ENCODE measurements at places on chromosomes 16 and 17. TPM values are rescaled to one million over a fixed set of nuclear protein-coding genes. Genes with fewer than 3 reads are reported as not detected.

DNA sequence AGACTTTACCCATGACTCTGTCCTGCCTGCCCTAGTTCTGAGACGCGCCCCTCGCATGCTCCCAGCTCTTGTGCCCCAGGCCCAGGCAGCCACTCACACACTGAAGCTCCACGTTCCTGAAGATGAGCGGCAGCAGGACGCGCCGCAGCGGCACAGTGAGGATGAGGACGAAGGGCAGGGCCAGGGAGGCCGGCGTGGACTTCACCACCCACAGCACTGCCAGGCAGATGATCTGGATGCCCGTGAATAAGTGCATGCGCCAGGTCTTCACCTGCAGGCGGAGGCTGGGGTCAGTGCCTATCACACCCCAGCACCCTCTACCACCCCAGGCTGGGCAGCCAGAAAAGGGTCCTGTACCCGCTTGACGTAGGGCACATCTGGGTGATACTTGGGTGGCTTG, 16.9 kb downstream of the SLC4A1 start:
- no peaks in the 10 kb centered on the region for H3K36me3 ChIP-seq
- no peak overlapping the region for H3K27ac ChIP-seq
- no peaks in the 10 kb centered on the region for H3K4me1 ChIP-seq
- DNase-seq: no peak
- H3K27me3 ChIP-seq: no peaks in the 10 kb centered on the region

GRCh38 chr17:67785122-67785477, 40.2 kb upstream of the BPTF start:
- H3K4me3 ChIP-seq: no peak overlapping the region
- H3K36me3 ChIP-seq: no peaks in the 10 kb centered on the region
- H3K4me1 ChIP-seq: no peaks in the 10 kb centered on the region
- H3K27me3 ChIP-seq: no peaks in the 10 kb centered on the region
- H3K27ac ChIP-seq: no peak overlapping the region

TEX14 gene
- 0.16 TPM for total RNA-seq

TNFSF13 gene
- total RNA-seq: 33.6 TPM

CDRT15L2 gene
- not detected for total RNA-seq

AANAT gene
- not detected for total RNA-seq

DNA sequence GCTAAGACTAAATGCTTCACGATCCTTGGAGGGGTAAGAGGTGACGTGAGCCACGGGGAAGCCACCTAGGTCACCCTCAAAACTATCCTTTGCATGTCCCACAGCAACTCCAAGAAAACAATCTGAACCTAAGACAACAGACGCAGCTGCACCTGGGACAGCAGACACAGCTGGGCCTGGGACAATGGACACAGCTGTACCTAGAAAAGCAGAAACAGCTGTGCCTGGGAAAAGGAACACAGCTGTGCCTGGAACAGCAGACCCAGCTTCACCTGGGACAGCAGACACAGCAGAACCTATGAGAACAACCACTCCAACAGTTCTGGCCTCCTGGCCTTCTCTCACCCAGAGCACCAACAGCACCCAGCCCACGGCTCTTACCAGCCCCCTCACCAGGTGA, 11.7 kb upstream of the CD300LD start:
- no peaks in the 10 kb centered on the region for H3K36me3 ChIP-seq
- no peak for DNase-seq
- H3K27me3 ChIP-seq: peaks cover 13% of the 10 kb centered on the region
- H3K4me3 ChIP-seq: no peak overlapping the region
- no peak overlapping the region for H3K27ac ChIP-seq
- no peaks in the 10 kb centered on the region for H3K4me1 ChIP-seq

GRCh38 chr16:65947951-65948350, 418.5 kb upstream of the CDH5 start:
- H3K27ac ChIP-seq: no peak overlapping the region
- H3K4me3 ChIP-seq: no peak overlapping the region
- no peaks in the 10 kb centered on the region for H3K36me3 ChIP-seq
- H3K27me3 ChIP-seq: no peaks in the 10 kb centered on the region
- no peak for DNase-seq
- no peaks in the 10 kb centered on the region for H3K4me1 ChIP-seq

- DNase-seq: no peak
- no peaks in the 10 kb centered on the region for H3K4me1 ChIP-seq
These were observed 24.3 kb downstream of the METTL22 start for GRCh38 chr16:8645831-8646230.

DNA sequence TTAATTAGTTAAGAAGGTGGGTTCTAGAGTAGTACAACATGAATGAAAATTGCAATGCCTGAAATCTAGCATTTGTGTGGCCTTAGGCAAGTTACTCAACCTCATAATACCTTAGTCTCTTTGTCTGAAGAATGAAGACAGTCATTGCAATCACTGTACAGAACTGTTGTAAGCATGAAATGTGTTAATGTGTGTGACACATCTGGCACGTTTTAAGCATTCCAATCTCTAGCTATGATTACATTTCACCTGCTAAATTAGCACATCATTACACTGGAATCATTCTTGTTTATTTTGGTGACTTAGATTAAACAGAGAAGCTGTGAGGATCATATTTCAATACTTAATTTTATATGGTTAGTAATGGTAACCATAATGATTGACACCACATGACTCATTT, 629.7 kb upstream of the KIF2B start:
- H3K4me3 ChIP-seq: no peak overlapping the region
- no peak for DNase-seq
- H3K36me3 ChIP-seq: no peaks in the 10 kb centered on the region
- H3K4me1 ChIP-seq: no peaks in the 10 kb centered on the region

GRCh38 chr17:57356153-57356718, 99.9 kb downstream of the MSI2 start:
- no peak for DNase-seq
- no peaks in the 10 kb centered on the region for H3K36me3 ChIP-seq
- no peak overlapping the region for H3K27ac ChIP-seq
- no peak overlapping the region for H3K4me3 ChIP-seq
- H3K27me3 ChIP-seq: no peaks in the 10 kb centered on the region

DHX8 gene
- total RNA-seq: 44.1 TPM

- no peak overlapping the region for H3K27ac ChIP-seq
- H3K27me3 ChIP-seq: no peaks in the 10 kb centered on the region
- H3K36me3 ChIP-seq: no peaks in the 10 kb centered on the region
- no peak for DNase-seq
These were observed 5.8 kb upstream of the MEIOB start for GRCh38 chr16:1877804-1878203.

DNA sequence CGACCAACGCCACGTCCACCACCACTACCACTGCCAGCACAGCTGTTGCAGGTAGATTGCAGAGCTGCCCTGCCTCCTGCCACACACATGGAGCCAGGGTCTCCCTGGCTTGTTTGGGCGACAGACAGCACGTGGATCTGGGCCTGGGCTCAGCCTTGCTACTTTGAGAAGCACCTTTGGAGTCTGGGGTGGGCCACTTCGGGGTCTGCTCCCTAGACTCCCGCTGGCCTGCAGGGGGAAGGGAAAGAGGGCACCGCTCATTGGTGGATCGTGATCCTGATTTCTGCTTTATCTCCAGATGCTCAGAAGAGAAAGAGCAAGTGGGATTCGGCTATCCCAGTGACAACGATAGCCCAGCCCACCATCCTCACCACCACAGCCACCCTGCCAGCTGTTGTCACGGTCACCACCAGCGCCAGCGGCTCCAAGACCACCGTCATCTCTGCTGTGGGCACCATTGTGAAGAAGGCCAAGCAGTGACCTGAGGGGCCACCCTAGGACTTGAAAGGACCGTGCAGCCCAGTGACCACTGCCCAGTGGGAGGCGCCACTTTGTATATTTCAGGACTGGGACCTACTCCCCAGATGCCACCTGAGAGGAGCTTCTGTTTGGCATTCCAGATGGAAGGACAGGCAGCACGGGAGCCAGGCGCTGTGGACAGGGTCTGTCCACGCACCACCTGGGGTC, 15.1 kb upstream of the ITGB4 start:
- peaks cover 3% of the 10 kb centered on the region for H3K4me1 ChIP-seq
- DNase-seq: no peak
- peak overlapping the region; percentile 80 for H3K27ac ChIP-seq

GRCh38 chr17:59863616-59864015, 29.1 kb downstream of the TUBD1 start:
- no peaks in the 10 kb centered on the region for H3K27me3 ChIP-seq
- no peak overlapping the region for H3K27ac ChIP-seq
- no peaks in the 10 kb centered on the region for H3K36me3 ChIP-seq
- no peak for DNase-seq
- no peaks in the 10 kb centered on the region for H3K4me1 ChIP-seq

GRCh38 chr16:9232102-9232770, 140.8 kb downstream of the HAPSTR1 start:
- no peak overlapping the region for H3K4me3 ChIP-seq
- no peak for DNase-seq
- H3K27ac ChIP-seq: no peak overlapping the region
- no peaks in the 10 kb centered on the region for H3K4me1 ChIP-seq
- no peaks in the 10 kb centered on the region for H3K27me3 ChIP-seq
- no peaks in the 10 kb centered on the region for H3K36me3 ChIP-seq

GRCh38 chr17:71247441-71248015, 873.3 kb upstream of the SOX9 start:
- H3K27me3 ChIP-seq: no peaks in the 10 kb centered on the region
- H3K4me3 ChIP-seq: no peak overlapping the region
- no peak for DNase-seq
- H3K36me3 ChIP-seq: no peaks in the 10 kb centered on the region

TBC1D3K gene
- total RNA-seq: not detected

GRCh38 chr17:879546-880442, 97.6 kb downstream of the MRM3 start:
- no peak overlapping the region for H3K4me3 ChIP-seq
- no peaks in the 10 kb centered on the region for H3K36me3 ChIP-seq
- H3K27me3 ChIP-seq: no peaks in the 10 kb centered on the region
- peak; percentile 95 for DNase-seq
- peak overlapping the region; percentile 88 for H3K27ac ChIP-seq
- peaks cover 5% of the 10 kb centered on the region for H3K4me1 ChIP-seq

SNAI3 gene
- total RNA-seq: 0.73 TPM

GRCh38 chr16:14437426-14437825, 192.6 kb downstream of the PARN start:
- H3K4me1 ChIP-seq: no peaks in the 10 kb centered on the region
- no peak overlapping the region for H3K27ac ChIP-seq
- H3K27me3 ChIP-seq: no peaks in the 10 kb centered on the region
- no peak for DNase-seq

GCGR gene
- total RNA-seq: not detected

MYO15A gene
- 2.2 TPM for total RNA-seq

AATK gene
- total RNA-seq: under 0.01 TPM

DNA sequence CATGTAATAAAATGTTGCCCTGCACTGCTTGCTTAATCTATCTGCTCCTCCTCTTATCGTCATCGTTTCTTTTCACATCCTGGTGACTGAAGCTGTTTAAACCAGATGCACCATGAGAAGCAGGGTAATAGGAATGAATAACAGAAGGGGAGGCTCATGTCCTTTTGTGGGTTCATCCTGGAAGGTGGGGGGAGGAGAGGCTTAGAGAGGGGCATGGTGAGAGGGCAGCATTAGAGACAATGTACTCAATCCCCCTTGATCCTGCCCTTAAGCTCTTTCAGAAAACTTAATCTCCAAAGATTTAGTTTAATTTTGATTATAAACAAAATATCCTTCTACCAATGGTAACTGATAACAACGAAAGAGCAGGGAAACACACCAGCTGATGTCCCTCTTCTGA, 248.5 kb downstream of the CA10 start:
- no peaks in the 10 kb centered on the region for H3K27me3 ChIP-seq
- no peak overlapping the region for H3K4me3 ChIP-seq
- H3K36me3 ChIP-seq: no peaks in the 10 kb centered on the region
- no peak overlapping the region for H3K27ac ChIP-seq

DNA sequence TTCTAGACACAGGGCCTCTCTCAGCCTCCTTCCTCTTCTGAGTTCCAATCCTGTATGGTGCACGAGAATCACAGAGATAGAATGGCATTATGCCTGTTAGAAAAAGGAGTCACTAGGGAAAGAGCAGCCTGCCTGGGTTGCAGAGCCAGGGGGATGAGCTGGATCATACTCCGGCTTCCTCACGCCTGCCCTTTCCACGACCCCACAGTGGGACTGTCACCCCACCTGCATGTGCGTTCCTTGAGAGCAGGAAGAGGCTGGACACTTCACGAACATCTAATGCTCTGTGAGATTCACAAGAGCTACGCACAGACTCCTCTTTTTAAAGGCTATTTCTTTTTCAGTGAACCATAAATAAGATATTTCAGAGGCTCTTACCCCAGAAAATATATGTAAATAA, 54.8 kb downstream of the N4BP1 start:
- no peak overlapping the region for H3K27ac ChIP-seq
- no peak for DNase-seq
- no peaks in the 10 kb centered on the region for H3K27me3 ChIP-seq
- H3K36me3 ChIP-seq: no peaks in the 10 kb centered on the region
- no peak overlapping the region for H3K4me3 ChIP-seq

GRCh38 chr17:42312285-42313130, 24.2 kb downstream of the STAT5A start:
- DNase-seq: peak; percentile 86
- peak overlapping the region; percentile 18 for H3K4me3 ChIP-seq
- peak overlapping the region; percentile 82 for H3K27ac ChIP-seq
- no peaks in the 10 kb centered on the region for H3K27me3 ChIP-seq
- peaks cover 13% of the 10 kb centered on the region for H3K4me1 ChIP-seq

GRCh38 chr17:64097196-64097936, 32.6 kb downstream of the ERN1 start:
- no peaks in the 10 kb centered on the region for H3K4me1 ChIP-seq
- H3K27ac ChIP-seq: peak overlapping the region; percentile 70
- H3K36me3 ChIP-seq: no peaks in the 10 kb centered on the region
- no peak overlapping the region for H3K4me3 ChIP-seq

MOSMO gene
- total RNA-seq: 19.7 TPM

CDH11 gene
- total RNA-seq: 52.8 TPM

DNA sequence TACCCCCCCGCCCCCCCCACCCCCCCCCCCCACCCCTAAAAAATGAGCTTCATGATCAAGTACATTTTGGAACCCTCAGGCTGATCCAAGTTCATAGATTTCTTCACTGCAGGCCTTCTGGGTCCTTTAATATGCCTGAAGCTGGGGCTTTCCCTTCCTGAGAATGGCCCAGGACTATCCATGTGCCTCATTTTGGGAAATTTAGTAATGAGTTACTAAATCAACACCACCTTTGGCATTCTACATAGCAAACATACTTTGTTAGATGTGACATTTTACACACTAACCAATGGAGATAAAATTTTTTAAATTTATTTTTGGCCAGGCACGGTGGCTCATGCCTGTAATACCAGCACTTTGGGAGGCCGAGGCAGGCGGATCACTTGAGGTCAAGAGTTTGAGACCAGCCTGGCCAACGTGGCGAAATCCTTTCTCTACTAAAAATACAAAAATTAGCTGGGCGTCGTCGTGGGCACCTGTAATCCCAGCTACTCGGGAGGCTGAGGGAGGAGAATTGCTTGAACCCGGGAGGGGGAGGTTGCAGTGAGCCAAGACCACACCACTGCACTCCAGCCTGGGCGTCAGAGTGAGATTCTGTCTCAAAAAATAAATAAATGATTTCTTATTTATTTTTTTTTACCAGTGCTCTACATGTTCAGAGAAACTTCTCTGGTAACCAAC, 14.0 kb downstream of the HERPUD1 start:
- no peak overlapping the region for H3K27ac ChIP-seq
- no peak overlapping the region for H3K4me3 ChIP-seq
- peaks cover 7% of the 10 kb centered on the region for H3K36me3 ChIP-seq
- no peak for DNase-seq

- no peaks in the 10 kb centered on the region for H3K4me1 ChIP-seq
- no peaks in the 10 kb centered on the region for H3K36me3 ChIP-seq
- no peak for DNase-seq
- no peaks in the 10 kb centered on the region for H3K27me3 ChIP-seq
- H3K4me3 ChIP-seq: no peak overlapping the region
These were observed 114.4 kb downstream of the ASIC2 start for GRCh38 chr17:33178681-33179080.
